ENCODE measurements at places on chromosomes 16 and 17. TPM values are rescaled to one million over a fixed set of nuclear protein-coding genes. Genes with fewer than 3 reads are reported as not detected.

Gene CCL1
- total RNA-seq, result not detected

Gene KRT222
- total RNA-seq, result 0.91 TPM

Gene NACA2
- not detected for total RNA-seq

Gene RPL19
- total RNA-seq, result 3,634 TPM

GRCh38 chr17:3513305-3514035, 37.7 kb downstream of the ASPA start:
- no peak for DNase-seq
- H3K4me1 ChIP-seq, result no peaks in the 10 kb centered on the region
- no peaks in the 10 kb centered on the region for H3K36me3 ChIP-seq

DNA sequence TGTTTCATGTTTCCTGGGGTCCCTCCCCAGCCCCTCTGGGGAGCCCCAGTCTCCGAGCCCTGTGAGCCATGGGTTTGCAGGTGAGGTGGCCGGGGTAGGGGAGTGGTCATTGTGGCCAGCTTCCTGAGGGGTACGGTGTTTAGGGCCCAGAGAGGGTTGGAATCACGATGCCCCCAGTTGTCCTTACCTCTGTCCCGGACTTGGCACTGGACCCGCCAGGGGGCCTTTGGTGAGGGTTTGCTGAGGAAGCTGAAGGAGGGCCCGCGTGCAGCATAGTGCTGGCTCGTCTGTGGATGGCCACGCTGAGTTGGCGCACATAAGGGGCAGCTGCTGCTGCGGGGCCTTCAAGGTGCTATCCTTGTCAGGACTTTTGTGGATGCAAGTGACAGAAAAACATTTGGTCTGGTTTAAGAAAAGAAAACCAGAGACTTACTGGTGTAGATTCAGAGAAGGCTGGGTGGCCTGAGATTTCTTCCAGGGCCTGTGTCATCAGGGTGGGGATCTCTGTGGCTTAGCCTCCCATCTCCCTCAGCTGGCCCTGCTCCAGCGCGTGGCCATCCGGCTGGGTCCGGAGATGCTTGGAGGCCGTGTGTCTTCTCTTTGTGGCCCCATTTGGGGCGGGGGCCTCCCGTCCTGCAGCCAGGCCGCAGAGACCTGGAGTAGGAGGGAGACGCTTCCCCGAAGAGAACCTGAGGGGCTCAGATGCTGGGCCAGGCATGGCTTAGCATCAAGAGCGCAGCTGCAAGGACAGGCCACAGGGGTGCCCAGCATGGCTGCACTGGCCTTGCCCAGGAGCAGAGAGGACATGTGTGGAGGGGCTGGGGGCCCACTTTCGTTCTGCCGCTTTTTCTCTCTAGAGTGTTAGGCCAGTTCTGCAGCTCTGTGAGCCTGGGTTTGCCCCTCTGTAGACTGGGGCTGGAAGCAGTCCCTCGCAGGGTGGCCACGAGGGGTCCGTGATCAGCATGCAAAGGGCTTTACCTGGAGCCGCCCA, 33.7 kb upstream of the NUDT16L1 start:
- H3K27me3 ChIP-seq, result no peaks in the 10 kb centered on the region
- DNase-seq, result no peak
- no peak overlapping the region for H3K27ac ChIP-seq
- H3K4me3 ChIP-seq, result no peak overlapping the region

- H3K4me3 ChIP-seq, result no peak overlapping the region
- no peak for DNase-seq
- H3K27ac ChIP-seq, result no peak overlapping the region
Measured at GRCh38 chr17:44878627-44879221, 20.5 kb downstream of the EFTUD2 start.

GRCh38 chr17:74623693-74624093, at the start of gene CD300E:
Gene CD300E (minus strand): TSS chr17:74623738. CDS start chr17:74623621, 117 bp downstream.
- no peaks in the 10 kb centered on the region for H3K27me3 ChIP-seq
- H3K4me1 ChIP-seq, result no peaks in the 10 kb centered on the region
- H3K4me3 ChIP-seq, result no peak within 1 kb of the TSS

DNA sequence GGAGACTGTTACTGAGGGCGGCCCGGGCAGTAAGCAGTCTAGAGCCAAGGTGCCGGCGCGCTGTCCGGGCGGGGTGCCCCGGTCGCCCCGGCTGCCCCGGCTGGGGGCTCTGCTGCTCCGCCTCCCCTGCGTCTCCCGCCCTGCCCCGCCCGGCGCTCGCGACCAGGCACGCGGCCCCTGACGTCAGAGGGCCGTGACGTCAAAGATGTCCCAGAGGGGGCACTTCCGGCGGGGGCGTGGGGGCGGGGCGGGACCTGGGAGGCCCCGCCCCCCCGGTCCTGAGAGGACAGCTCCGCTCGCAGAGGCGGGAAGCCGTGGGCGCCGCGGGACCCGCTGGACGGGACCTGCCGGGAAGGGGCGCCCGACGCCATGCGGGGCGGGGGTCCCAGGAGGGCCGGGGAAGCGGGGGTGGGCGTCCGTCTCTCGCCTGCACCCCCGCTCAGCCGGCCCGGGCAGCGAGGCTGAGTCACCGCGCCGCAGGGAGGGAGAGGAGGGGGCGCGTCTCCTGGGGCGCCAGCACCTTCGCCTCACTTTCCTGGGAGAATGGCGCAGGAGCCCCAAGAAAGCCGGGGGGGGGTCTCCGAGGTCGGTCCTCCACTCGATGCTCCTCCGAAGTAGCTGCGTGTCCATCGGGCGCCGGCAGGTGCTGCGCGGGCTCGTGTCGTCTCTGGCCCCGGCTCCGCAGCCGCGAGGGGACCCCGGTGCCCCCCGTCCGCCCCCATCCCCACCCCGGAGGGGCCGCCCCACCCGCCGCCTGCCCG, 4.4 kb upstream of the HIC1 start:
- H3K4me1 ChIP-seq, result peaks cover 4% of the 10 kb centered on the region
- H3K36me3 ChIP-seq, result no peaks in the 10 kb centered on the region
- no peaks in the 10 kb centered on the region for H3K27me3 ChIP-seq
- H3K27ac ChIP-seq, result peak overlapping the region; percentile 57

GRCh38 chr16:66580605-66581209, 1.4 kb downstream of the CMTM2 start:
- H3K36me3 ChIP-seq, result no peaks in the 10 kb centered on the region
- no peaks in the 10 kb centered on the region for H3K4me1 ChIP-seq
- no peaks in the 10 kb centered on the region for H3K27me3 ChIP-seq
- H3K27ac ChIP-seq, result no peak overlapping the region

DNA sequence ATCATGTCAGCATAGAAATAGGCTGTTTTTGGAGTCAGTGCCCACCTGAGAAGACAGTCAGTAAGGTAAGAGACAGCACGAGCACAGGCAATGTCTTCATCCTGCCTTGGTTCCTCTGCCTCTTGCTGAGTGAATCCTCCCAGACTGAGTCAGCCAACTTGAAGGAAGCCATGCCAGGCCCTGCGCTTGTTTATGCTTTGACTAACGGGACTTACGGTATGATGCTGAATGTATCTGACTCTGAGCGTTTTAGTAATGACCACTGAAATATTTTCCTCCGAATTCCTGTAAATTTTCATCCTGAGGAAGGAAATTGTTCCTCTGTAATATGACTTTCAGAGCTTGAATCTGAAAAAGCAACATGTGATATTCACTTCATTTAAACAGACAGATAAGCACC, 18.0 kb downstream of the C17orf67 start:
- no peaks in the 10 kb centered on the region for H3K27me3 ChIP-seq
- H3K4me1 ChIP-seq, result no peaks in the 10 kb centered on the region
- no peaks in the 10 kb centered on the region for H3K36me3 ChIP-seq
- no peak for DNase-seq
- H3K27ac ChIP-seq, result no peak overlapping the region
- H3K4me3 ChIP-seq, result no peak overlapping the region

DNA sequence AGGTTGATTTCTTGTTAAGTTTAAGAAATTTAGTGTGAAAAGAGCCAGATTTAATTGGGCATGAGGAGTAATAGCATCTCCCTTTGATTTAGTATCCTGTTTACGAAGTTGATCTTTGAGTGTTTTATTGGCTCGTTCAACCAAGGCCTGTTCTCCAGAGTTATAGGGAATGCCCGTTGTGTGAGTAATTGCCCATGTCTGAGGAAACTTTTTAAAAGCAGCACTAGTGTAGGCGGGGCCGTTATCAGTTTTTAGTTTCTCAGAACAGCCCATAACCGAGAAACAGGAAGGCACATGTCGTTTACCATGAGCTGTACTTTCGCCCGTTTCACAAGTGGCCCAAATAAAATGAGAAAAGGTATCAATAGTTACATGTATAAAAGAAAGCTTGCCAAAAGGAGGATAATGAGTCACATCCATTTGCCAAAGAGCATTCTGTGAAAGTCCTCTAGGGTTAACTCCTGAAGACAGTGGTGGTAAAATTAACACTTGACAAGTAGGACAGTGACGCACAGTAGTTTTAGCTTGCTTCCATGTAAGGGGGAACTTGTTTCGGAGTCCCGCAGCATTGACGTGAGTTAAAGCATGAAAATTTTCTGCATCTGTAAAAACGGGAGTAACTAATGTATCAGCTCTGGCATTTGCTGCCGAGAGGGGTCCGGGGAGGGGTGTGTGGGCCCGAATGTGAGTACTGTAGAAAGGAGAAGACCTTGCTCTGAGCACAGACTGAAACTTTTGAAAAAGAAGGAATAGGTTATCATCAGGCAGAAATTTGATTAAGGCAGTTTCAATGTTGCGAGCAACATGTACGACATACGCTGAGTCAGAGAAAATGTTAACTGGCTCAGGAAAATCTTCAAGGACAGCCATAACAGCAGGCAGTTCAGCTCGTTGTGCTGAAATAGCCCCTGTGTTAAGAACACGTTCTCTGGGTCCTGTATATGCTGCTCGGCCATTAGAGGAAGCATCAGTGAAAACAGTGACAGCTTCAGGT, 18.5 kb upstream of the KCTD5 start:
- peaks cover 3% of the 10 kb centered on the region for H3K4me1 ChIP-seq
- no peak overlapping the region for H3K4me3 ChIP-seq
- no peaks in the 10 kb centered on the region for H3K27me3 ChIP-seq
- H3K27ac ChIP-seq, result peak overlapping the region; percentile 78

DNA sequence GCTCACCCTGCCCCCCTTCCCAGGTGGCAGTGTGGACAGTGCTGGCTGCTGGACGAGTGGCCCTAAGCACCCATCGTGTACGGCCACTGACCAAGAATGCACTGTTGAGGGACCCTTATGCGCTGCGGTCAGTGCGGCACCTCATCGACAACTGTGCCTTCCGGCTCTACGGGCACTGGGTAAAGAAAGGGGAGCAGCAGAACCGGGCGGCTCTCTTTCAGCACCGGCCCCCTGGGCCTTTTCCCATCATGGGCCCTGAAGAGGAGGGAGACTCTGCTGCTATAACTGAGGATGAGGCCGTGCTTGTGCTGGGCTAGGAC, 5.1 kb downstream of the CFAP119 start:
- H3K4me1 ChIP-seq, result peaks cover 4% of the 10 kb centered on the region
- no peak overlapping the region for H3K27ac ChIP-seq
- no peak overlapping the region for H3K4me3 ChIP-seq
- H3K36me3 ChIP-seq, result no peaks in the 10 kb centered on the region
- DNase-seq, result no peak
- H3K27me3 ChIP-seq, result no peaks in the 10 kb centered on the region
